ENCODE measurements at places on chromosomes 13 and 19.

DNA sequence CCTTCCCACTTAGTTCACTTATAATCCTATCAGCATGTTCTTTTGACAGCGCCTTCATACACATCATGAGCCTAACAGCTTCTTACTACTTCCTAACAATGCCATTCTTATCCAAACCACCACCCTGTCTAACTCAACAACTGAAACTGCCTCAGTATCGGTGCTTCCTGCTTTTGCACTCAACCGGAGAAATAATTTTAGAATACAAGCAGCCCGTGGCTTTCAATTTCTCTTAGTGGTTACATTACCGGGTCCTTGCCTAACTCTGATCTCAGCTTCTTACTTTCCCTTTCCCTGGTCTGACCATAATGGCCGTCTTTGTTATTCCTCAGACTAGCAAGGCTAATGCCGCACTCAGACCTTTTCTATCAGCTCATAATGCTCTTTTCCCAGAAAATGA is 17.0 kb downstream of the ZFP82 start:
- no peak for DNase-seq

DNA sequence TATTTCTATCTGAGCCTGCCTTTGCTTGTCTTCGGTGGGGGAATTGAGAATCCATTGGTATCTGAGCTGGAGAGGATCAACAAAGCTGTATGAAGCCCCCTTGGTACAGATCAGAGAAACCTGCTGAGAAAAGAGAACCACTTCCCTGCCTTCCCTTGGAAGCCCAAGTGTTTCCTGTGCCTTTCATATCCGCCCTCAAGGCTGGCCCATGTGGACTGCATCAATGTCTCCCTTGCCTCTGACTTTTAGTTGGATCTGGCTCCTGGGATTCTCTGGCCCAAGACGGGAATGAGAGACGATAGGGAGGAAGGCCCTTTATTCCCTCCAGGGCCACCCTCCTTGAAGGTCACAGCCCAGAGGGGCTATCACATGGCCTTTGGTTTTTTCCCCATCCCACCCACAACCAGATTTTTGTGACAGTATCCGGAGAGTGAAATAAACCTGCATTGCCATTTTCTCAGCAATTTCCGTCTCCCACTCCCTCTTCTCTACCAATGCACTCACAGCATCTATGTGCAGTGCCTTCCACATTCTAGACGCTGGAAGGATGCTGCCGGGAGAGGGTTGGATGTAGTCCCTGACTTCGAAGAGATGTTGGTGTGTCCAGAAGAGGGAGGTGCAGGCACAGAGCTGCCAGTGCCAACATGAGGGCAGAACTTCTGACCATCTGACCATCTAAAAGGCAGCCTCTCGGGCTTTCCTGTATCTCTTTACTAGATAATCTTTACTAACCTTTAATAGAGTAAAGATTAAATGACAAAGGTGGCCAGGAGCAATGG is 63.8 kb downstream of the KCTD15 start:
- DNase-seq, result no peak

- DNase-seq, result peak; percentile 91
Observed at GRCh38 chr19:58575183-58576041, 2.3 kb upstream of the MZF1 start.

- no peak for DNase-seq
Observed at GRCh38 chr13:110268061-110268460, 38.9 kb downstream of the COL4A1 start.

GRCh38 chr19:38538793-38539528 is 78.8 kb downstream of the MAP4K1 start:
- DNase-seq, result no peak

- no peak for DNase-seq
Observed at GRCh38 chr19:47891923-47892666, 6.0 kb upstream of the SULT2A1 start.

GRCh38 chr13:113586661-113587479 is 2.3 kb downstream of the TFDP1 start:
- DNase-seq, result no peak

DNA sequence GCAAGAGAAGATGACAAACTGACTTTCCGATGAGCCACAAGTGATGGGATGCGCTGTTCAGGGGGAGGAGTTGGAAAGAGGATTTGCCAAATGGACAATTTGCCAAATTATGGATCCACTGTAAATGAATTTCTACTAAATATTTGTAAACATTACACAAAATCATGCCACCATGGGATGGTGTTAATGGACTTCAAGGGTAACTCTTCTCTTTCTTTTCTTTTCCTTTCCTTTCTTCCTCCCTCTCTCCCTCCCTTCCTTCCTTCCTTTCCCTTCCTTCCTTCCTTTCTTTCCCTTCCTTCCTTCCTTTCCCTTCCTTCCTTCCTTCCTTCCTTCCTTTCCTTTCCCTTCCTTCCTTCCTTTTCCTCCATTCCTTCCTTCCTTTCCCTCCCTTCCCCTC is 76.0 kb upstream of the PEG3 start:
- no peak for DNase-seq

GRCh38 chr13:110498327-110498726 is 63.2 kb downstream of the RAB20 start:
- peak; percentile 20 for DNase-seq

- DNase-seq, result peak; percentile 67
Observed at GRCh38 chr19:47239610-47240296, 8.8 kb upstream of the BBC3 start.

All from EL (cell line).